ENCODE measurements at places on chromosomes 2 and 18.

DNA sequence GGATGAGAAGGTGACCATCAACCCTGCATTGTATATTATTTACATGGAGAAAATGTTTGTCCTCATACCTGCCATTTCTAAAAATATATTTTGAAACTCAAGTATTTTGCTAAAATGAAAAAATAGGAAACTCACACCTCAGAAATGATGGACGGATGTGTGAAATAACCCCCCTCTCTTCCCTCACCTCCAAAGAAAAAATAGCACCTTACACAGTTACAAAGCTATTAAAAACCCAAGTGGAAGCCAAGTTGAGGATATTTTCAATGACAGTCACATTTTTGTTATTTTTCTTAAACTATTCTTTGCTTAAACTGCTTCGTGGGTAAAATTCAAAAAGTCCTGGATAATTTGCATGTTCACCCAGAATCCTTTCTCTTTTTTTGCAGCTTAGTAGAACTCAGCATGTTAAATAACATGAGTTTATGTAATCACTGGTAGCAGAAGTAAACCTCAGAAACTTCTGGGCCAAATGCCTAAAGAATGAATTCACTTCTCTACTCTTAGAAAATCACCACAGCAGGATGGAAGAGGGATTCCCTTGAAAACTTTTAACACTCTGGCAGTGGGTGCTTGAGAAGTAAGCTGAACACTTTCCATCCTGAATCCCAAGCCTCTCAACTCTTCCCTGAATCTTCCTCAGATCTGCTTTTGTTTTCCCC lies 768 bp downstream of the DSC1 start:
- no peak for DNase-seq

- no peak for DNase-seq
Observed at GRCh38 chr2:207836521-207837133, 66.9 kb upstream of the FZD5 start.

DNA sequence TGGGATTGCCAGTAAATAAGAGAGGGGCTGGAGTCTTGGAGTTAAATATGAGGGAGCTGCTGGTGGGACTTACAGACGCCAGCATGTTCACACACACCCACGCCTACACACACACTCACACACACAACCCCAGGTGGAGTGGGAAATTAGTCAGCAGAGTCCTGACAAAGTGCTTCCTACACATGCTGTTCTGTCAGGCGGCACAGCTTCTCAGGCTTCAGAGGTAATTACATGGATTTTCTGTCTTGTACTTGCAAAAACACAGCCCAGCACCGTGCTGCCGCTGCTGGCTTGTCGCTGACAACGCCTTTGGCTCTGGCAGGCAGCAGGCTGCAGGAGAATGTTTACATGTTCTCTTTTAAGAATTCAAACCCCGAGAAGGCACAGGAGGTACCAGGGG lies 1186.3 kb upstream of the CELF4 start:
- no peak for DNase-seq

DNA sequence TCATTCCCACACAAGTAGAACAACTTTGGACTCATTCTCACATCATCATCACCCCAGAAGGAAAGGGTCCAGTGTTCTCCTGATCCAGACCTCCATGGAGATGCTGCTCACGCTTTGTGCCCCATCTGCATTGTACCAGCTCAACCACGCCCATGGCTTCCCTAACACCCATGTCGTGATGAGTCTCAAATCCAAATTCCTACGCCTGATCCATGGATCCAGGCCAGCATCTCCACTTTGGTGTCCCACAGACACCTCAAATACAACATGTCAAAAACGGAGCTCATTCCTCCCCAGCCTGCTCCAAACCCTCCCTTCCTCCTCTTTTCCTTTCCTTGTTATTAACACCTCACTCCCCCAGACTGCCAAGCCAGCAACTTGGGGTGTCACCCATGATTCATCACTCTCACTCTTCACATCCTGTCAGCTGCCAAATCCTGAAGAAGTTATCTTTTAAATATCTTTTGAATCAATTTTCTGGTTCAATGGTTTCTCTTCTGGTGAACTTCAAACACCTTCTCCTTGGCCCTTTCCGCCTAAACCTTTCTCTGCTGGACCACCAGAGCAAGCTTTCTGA lies 30.2 kb upstream of the FAM124B start:
- no peak for DNase-seq

GRCh38 chr2:214896274-214896673 lies 86.8 kb upstream of the BARD1 start:
- no peak for DNase-seq

DNA sequence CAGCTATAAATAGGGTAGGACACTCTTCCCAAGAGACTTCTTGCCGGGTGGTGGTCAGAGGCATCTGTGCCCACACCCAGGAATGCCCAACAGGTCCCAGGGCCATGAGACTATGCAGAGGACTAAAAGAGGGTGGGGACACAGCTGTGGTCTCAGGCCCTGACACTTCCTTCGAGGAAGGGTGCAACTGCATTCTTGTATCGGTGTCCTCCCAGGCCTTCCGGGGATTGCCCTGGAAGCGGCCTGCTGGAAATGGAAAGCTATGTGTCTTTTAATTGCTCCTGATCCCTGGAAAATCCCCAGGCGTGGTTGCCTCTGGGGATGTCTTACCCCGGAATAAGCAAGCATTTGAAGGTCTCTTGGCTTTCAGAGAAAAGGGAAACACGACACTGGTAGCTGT lies 176.7 kb downstream of the SOX11 start:
- DNase-seq: no peak

DNA sequence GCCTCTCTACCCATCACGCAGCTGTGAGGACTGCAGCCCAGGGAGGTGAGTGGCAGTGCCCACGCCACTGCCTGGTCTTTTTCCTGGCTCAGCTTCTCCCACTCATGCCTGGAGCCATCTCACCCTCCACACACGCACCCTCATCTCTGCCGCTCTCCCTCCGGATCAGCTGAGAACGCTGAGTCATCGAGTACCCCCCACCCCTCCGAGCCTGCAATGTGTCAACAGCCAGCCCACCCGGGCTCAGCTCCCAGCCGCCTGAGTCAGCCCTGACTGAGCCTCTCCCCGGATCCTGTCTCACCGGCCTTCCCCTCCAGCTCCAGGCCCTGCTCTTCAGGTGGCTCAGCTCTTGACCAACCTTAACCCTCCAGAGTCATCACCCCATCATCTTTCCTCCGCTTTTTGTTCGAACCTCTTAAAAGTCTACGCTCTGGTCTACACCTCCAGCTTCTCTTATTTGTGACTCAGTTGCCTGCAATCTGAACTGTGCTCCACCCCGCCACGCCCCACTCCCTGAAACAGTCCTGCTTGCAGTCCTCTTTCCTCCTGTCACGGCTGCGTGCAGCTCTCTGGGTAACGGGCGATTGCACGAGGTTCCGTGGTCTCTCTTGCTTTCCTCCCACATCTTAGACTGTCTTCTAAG lies 94.4 kb upstream of the ASAP2 start:
- no peak for DNase-seq

DNA sequence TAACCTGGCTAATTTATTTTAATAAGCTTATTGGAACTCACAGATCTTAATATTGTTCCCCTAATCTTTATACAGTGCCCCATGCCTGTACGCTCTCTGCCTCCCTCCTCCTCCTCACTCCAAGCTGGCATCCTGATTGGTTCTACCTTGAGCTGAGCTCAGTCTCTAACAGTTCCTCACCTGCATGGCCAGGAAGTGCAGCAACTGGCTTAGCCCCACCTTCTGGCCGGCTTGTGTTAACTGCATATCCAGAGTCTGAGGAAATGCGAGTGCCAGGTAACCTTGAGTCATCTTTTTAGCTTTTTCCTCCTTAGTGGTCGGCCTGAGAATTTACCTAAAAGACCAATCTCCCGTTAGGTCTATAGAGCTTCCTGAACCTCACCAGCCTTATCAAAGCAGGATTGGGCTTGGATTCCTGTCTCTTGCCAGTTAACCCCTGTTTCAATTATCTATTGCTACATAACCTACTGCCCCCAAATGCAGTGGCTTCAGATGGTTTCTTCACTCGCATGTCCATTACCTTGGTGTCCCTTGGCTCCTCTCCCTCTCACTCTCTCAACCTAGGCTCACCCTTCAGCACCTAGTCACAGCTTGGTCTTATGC lies 89.5 kb upstream of the STK39 start:
- DNase-seq: no peak

GRCh38 chr18:61589724-61590065 lies 256.5 kb downstream of the CDH20 start:
- no peak for DNase-seq

DNA sequence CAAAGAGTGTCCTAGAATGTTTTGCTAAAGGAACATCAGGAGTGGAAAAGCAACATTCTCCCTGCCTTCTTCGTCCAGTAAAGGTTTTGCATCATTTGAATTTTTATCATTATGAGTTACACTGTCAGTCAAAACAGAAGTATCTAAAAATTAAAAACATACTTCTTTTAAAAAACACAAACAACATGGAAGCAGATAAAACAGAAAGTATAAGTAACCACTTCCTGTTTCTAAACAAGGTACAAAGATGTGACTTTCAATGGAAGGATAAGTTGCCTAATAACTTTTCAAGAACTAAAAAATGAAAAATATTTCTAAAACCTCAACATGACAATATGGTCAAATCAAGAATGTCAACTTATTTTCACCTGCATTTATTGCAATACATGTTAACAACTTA lies 158.2 kb downstream of the STK39 start:
- DNase-seq: no peak

- DNase-seq: no peak
Observed at GRCh38 chr2:12856934-12857601, 140.3 kb downstream of the TRIB2 start.

GRCh38 chr2:66748939-66749338 lies 314.0 kb downstream of the MEIS1 start:
- DNase-seq: no peak

GRCh38 chr2:72963423-72964145 lies 46.3 kb downstream of the EMX1 start:
- no peak for DNase-seq

DNA sequence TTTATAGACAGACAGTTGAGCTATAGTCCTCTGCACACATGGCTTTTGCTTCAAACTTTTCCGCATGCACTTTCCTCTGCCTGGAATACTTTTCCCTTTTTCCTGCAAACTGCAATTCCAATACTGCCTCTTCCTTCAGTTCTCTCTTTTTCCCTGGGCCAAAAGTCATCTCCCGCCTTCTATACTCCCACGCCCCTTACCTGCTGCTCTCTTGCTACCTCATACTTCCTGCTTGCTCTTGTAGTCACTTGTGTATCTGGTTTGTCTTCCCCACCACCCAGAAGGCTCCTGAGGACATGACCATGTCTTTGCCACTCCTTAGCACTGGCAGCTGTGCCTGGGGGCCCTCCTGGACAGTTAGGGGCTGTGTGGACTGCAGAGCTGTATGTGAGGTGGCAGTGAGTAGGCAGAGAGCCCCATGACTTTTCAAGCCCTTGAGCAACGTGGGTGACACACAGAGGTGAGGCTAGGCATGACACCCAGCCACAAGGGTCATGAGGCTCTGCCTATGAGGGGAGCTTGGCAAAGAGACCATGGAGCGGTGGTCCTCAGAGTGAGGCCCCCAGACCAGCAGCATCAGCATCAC lies 23.2 kb downstream of the SPEG start:
- DNase-seq: no peak

DNA sequence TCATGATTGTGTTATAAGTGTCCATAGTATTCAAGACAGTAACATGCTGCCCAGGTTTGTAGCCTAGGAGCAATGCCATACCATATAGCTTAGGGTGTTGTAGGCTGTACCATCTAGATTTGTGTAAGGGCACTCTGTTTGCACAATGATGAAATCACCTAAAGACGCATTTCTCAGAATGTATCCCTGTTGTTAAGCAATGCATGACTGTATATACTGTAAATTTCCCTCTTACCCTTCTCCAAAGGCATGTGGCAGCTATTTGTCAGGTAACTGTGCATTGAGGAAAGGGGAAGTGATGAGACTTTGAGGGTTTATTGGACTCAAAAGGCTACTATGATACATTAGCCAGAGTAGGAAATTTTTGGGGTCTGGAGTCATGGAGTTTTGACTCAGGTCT lies 180.8 kb downstream of the VAPA start:
- DNase-seq: no peak

GRCh38 chr2:183892315-183892941 lies 705.9 kb upstream of the ZNF804A start:
- DNase-seq: no peak

DNA sequence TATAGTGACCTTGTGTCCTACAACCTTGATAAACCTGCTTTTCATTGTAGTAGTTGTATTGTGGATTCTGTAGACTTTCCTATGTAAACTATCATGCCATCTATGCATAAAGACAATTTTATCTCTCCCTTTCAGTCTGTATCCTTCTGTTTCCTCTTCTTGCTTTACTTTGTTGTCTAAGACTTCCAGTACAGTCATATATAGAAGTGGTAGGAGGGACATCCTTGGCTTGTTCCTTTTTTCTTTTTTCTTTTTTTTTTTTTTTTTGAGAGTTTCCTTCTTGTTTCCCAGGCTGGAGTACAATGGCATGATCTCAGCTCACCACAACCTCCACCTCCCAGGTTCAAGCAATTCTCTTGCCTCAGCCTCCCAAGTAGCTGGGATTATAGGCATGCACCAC lies 39.7 kb downstream of the UBE2F start:
- DNase-seq: no peak

DNA sequence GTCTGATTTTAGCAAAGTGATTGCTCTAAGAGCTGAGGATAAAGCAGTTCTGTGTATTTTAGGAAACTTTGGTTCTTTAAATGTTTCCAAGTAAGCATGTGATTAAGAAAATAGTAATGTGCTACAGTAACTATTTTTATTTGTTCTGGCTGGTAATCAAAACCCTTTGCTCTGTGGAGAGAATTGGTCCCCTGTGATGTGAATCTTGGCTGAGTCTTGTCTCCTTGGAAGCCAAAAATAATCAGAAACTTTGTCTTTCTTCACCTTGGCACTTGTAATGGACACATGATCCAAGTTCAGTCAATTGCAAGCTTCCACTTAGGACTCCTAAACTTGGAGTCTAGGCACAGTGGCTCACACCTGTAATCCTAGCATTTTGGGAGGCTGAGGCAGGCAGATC lies 422.7 kb upstream of the CDH20 start:
- no peak for DNase-seq

DNA sequence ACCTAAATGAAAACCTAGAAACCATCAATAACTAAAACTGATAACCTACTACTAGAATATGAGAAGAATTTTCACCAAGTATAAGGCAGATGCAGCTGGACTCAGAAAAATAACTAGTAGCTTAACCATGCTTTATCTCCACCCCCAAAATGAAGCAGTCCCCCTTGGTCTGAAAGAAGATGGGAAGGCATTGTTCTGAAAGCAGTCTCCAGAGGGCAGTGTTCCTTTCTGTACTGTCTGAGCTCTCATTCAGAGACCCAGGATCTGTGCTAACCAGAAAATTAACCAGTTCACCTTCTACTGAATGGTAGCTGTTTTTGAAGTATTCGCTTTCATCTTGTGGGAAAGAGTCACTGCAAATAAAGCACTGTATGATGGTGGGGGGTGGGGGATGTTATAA lies 273.0 kb downstream of the PDE11A start:
- no peak for DNase-seq
